Stimulated activated CD4-positive, alpha-beta T cell treated with anti-CD3 and anti-CD28 coated beads, Interleukin-15, amount 100 ng/mL, for 1 hour (primary cell): ENCODE measurements at places on chromosomes 4 and X.

DNA sequence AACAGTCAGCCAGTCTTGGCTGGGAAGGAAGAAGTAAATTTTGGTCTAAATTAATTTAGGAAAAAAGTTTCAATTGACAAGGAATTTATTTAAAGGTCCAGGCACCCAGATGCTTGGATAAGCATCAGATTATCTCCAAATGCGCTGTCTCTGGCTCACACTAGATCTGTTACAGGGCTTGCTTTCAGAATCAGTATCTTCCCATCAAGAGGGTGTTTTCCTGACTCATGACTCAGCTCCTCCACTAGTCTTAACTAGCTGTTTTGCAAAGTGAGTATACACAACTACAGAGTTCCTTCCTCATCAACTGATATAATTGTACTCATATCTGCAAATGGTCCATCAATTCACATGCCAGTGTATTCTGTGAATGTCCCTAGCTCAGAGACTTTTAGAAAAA is 482.1 kb upstream of the CPEB2 start:
- DNase-seq: no peak

DNA sequence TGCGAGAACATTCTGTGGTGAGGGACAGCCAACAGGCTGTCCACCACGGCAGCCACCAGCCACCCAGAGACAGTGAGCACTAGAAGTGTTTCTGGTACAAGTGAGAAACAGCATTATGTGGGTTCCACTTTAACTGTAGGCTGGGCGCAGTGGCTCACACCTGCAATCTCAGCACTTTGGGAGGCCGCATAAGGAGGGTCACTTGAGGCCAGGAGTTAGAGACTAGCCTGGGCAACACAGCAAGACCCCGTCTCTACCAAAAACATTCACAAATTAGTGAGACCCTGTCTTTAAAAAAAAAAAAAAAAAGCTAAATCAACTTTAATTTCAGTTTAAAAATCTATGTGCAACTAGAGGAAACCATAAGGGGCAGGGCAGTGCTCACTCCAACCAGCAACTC is 20.6 kb downstream of the FAM53A start:
- DNase-seq: no peak

DNA sequence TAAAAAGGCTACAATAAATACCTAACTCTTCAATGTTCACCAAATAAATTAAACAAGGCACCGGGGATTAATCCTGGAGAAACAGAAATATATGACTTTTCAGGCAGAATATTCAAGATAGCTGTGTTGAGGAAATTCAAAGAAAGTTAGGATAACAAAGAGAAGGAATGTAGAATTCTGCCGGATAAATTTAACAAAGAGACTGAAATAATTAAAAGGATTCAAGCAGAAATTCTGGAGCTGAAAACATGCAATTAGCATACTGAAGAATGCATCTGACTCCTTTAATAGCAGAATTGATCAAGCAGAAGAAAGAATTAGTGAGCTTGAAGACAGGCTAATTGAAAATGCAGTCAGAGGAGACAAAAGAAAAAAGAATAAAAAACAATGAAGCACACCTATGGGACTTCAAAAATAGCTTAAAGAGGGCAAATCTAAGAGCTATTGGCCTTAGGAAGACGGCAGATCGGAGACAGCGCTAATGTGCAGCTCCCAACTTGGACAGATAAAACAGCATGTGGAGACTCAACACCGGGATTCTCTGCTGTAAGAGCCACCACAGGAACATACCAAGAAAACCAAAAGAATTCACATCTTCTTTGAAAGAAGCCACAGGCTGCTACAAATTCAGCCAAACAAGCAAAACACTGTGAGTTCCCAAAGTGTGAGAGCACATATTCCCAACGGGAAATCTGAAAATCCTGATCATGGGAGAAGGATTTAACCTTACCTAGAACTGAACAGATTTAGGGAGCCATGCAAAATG is 1290.9 kb downstream of the PCDH18 start:
- no peak for DNase-seq

- no peak for DNase-seq
Observed at GRCh38 chrX:30618160-30618765, 35.0 kb upstream of the GK start.
